ENCODE measurements at places on chromosomes 1 and 21. TPM values are rescaled to one million over a fixed set of nuclear protein-coding genes. Genes with fewer than 3 reads are reported as not detected.

- DNase-seq, result peak; percentile 27
Observed at GRCh38 chr21:28228636-28228995, 764.1 kb downstream of the LTN1 start.

- no peak for DNase-seq
Observed at GRCh38 chr1:30125021-30125820, 598.2 kb downstream of the MATN1 start.

DNA sequence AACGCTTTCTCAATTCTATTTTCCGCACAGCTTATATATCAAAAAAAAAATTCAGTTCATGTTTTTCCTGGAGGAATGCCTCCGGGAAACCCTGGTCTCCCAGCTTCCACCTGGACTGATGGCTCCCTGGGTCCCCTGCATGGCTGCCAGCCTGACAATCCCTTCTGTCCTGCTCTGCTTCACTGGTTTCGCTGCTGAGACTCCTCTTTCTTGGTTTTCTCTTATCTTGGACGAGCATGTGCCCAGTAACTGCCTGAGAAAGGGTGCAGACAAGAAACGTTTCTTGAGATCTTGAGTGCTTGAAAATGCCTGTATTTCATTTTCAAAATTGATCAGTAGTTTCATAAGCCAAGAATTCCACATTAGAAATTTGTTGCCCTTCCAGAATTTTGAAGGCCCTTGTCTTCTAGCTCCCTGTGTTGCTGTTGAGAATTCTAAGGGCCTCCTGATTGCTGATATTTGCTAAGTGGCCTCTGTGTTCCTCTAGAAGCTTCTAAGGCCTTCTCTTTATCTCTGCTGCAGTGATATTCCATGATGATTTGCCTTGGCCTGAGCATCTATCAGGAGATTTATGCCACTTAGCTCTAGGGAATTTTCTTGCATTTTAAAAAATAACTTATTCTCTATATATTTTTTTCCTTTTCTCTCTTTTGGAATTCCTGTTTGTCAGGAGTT is 44.7 kb downstream of the ETS2 start:
- no peak for DNase-seq

DNA sequence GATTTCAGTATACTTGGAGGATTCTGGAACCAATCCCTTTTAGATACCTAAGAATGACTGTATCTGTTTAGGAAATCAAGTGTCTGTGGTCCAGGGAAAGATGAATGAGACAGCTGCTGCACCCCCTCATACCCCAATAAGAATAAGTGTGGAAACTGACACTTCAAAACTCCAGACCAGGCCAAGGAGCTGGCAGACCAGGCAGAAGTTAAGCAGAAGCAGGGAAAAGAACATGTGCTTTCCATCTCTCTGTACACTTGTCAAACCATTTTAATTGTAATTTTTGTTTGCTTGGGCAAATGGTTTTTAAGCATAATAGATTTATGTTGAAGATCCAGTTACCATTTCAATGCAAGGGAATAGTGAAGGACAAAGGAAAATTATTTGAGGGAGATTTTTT is 100.2 kb downstream of the GREM2 start:
- no peak for DNase-seq

- DNase-seq, result no peak
Observed at GRCh38 chr1:21584096-21584495, 74.9 kb downstream of the ALPL start.

GRCh38 chr1:41866285-41866684 is 52.4 kb downstream of the HIVEP3 start:
- DNase-seq, result no peak

DNA sequence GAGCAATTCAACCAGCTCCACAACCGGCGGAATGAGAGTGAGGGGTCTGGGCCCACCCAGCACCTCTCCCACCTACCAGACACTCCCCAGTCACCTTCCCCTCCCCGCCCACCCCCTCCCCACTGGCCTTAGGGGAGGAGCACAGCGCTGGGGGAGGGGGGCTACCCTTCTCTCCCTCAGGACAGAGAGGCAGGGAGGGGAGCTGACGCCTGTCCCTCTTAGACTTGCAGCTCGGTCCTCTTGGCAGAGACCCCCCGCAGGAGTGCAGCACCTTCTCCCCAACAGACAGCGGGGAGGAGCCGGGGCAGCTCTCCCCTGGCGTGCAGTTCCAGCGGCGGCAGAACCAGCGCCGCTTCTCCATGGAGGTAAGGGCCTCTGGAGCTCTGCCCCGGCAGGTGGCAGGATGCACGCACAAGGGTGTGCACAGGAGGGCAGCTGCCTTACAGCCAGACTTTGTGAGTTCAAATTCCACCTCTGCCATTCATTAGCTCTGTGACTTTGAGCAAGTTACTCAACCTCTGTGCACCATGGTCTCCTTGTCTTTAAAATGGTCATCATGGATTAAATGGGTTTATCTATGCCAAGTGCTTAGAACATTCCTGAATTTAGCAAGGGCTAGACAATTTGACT is 18.9 kb downstream of the CDK18 start:
- DNase-seq, result no peak

DNA sequence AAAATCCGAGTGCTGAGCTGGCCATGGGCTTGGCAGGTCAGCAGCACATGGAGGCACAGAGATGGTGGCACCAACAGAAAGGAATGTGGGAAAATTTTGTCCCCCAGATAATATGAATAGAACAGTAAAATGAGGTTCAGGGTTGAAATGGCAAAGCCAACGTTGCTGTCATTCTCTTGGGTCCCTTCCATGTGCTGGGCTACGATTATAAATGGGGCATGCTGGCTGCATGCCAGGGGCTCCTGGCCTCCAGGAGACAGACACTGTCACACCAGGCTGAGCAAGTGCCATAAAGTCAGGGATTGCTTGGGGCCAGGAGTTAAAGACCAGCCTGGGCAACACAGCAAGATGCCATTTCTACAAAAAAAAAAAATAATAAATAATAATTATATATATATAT is 77.1 kb downstream of the TOMM20 start:
- no peak for DNase-seq

The RPAP2 gene
- total RNA-seq, result 26.4 TPM

The FMO3 gene
- total RNA-seq, result not detected

The SMIM1 gene
- total RNA-seq, result 7.5 TPM

The SPRR1A gene
- not detected for total RNA-seq

The HHIPL2 gene
- total RNA-seq, result not detected
